ENCODE measurements at places on chromosomes 16 and 17.

GRCh38 chr17:58217766-58218165, 1.3 kb downstream of the MKS1 start:
- DNase-seq = no peak

DNA sequence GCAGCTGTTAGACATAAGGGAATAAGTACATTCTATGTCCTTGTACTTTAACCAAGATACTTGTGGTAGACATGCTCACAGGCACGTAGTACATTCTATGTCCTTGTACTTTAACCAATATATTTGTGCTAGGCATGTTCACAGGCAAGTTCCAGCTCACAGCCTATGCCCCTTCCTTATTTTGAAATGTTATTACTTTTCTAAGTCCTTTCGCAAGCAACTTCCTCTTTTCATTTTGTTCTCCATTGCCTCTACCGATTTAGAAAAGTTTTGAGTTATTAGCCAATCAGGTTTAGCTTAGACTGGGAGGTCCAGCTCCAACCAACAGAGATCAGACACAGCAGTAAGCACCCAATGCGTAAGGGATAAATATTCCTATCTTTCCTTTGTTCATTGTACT, 60.1 kb upstream of the NUDT7 start:
- DNase-seq = no peak

- no peak for DNase-seq
These were observed 6.4 kb downstream of the CBLN1 start for GRCh38 chr16:49275050-49275730.

GRCh38 chr16:86669937-86670749, 91.8 kb downstream of the FOXL1 start:
- DNase-seq = no peak

DNA sequence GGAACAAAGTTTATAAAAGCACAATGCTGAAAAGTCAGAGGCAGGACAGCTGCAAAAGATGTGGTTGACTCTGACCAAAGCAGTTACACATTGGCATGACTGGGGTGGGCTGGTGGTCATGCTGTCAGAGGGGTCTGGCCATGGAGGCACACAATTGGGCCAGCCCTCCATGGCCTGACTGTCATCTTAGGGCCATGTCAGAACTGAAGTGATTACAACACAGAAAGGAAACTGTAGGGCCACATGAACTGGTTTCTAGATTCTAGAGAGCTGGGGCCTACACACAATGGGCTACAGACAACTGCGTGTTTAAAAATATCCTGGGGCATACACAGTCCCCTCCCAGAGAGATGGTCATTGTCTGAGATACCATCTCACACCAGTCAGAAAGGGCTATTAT, 380.6 kb downstream of the GRIN2A start:
- no peak for DNase-seq

GRCh38 chr17:39543664-39544063, 64.1 kb downstream of the NEUROD2 start:
- no peak for DNase-seq

DNA sequence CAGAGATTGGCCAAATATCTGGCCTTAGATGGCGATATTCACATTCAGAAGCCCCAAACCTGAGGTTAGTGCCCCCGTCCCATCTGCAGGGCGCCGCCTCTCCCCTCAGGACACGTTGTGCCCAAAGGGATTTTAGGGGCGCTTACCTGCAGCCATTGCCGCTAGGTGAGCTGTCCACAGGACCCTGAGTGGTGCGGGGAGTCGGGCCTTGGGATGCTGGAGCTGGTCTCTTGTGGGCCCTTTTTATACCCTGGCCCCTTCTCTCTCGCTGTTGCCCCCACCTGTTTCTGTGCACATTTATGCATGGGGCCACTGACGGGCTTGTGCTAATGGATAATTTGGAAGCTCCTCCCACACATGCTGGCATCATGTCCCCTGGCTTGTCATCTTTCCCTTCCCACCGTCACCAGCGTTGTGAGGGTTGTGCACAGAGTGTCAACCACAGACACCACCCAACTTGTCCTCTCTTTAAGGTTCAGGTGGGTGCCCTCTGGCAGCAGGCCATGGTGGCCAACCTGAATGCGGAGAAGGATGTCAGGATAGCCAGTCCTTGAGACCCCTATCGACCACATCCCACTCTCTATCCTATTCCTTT, at the start of gene CSHL1:
CSHL1 (minus strand) TSS at position 218 of the 595 bp plus-strand sequence; CDS start at position 156, 62 bp downstream.
- DNase-seq = no peak

- DNase-seq = no peak
These were observed 216.9 kb upstream of the GSE1 start for GRCh38 chr16:85395913-85396878.

- DNase-seq = peak; percentile 83
These were observed 72.7 kb downstream of the ABCC1 start for GRCh38 chr16:16021988-16022682.

- DNase-seq = no peak
These were observed 131.1 kb downstream of the ENGASE start for GRCh38 chr17:79205688-79206205.

GRCh38 chr16:23330583-23331249, 28.6 kb downstream of the SCNN1B start:
- DNase-seq = no peak

DNA sequence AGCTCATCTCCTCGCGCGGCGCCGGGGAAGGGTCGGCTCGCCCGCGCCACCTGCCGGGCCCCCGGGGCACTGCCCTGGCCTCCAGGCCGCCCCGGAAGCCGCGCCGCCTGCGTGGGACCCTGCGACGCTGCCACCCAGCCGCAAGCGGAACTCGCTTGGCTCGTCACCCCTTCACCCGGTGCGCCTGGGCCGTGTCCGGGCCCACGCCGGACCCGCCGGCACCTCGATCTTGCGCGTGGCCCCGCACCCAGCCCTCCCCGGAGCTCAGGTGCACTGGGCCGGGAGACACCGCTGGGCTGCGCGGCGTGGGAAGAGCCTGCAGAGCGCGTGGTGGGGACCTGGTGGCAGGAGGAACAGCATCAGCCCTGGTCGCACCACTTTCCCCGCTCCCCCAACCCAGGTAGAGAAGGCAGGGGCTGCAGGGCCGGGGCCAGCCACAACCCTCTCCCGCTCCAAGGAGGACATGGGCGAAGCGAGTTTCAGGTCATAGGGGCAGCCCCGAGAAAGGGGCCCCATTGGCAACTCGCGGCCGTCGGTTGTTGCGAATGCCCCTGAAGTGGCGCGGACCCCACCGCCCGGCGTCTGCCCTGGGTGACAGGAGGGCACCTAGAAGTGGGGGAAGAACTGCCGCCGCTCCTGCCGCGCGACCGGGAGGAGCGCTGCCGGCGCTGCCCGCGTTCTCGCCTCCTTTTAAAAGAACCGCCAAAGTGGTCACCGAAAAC, 363 bp upstream of the MIF4GD start:
- no peak for DNase-seq

GRCh38 chr17:42818379-42818778, 5.7 kb downstream of the BECN1 start:
- DNase-seq = no peak

- no peak for DNase-seq
These were observed 279.5 kb downstream of the SEC14L1 start for GRCh38 chr17:77420095-77420803.

DNA sequence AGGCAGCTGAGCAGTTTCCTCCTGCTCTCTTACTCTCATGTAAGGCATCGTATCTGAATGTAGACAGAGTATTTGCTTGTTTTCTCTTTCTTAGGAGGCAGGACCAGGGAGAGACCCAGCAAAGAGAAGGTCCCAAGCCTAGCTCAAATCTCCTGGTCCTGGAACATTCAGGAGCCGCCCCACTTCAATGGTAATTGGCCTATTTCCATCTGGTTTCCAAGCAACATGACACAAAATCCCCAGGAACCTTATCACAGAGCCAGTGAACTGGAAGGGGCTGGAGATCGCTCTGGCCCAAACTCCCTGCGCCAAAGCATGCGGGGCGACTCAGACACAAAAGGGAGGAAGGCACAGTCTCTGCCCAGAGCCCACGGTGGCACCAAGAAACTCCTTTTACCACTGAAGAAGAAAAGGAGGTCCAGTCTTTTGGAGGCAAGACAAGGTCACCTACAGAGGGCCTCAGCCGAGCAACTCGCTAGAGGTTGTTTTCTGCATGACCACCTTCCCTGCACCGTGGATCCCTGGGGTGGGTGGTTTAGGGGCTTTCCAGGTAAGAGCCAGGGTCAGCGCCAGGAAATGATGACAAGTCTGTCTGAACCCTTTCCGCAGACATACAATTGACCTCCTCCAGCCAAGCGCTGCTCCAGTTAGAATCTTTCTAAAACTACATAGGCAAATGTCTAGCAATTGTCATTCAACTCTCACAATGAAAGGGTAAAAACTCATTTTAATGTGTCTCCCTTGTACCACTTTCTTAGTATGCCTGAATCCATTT, 394.7 kb downstream of the SOX9 start:
- DNase-seq = no peak

DNA sequence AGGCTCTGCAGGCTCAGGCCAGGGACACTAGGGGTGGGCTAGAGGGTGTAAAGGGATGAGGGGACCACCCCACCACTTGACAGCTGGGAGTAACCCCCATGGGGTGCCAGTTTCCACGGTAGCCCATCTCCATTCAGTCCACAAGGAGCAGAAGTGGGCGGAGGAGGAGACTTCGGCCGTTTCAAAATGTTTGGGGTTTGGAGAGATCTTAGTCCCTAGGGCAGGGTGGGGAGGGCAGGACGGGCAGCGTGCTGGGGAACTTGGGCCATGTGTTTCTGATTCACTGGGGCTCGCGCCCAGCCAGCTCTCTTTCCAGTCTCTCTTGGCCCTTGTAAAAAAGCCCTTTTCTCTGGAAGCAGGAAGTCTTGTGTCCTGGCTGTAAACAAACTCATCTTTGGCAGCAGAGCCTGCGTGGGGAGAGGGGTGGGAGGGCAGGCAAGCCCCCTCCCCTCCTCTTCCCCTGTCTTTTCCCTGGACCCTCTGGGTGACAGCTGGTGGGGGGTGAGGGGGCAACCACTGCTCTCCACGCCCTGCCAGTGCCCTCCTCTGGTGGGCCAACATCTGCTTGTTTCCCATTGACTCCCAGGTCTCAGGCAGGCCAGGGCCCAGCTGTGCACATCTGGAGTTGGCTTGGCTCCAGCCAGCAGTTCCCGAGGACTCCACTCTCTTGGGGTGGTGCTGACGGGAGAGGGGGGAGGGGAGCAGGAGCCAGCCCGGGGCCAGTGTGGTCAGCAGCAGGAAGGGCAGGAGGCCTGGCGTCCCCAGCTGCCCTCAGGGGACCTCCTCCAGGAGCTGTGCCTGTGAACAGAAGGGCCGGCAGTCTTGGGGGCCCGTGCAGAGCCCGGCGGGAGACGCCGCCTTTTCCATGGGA, 8.1 kb downstream of the CYGB start:
- DNase-seq = peak; percentile 78

DNA sequence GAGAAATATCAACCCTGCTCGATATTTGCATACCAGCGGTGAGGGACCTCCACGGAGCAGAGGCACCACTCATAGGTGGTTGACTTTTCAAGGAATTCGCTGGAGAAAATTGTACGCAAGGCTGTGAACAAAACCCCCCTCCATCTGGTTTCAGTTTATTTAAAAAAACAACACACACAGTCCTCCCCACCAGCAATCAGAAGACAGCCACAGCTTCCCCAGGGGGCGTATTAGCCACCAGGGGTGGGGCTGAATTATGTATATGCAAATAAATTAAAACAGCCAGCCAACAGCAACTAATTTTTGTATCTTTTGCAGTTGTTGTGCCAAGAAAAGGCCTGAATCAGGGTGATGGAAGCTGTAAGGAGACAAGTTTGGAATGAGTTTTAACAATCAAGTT, 5.9 kb upstream of the HSD11B2 start:
- DNase-seq = no peak

- no peak for DNase-seq
These were observed 12.5 kb downstream of the CAPN15 start for GRCh38 chr16:539901-540530.

GRCh38 chr17:63550817-63551639, 751 bp downstream of the DCAF7 start:
- peak; percentile 6 for DNase-seq

DNA sequence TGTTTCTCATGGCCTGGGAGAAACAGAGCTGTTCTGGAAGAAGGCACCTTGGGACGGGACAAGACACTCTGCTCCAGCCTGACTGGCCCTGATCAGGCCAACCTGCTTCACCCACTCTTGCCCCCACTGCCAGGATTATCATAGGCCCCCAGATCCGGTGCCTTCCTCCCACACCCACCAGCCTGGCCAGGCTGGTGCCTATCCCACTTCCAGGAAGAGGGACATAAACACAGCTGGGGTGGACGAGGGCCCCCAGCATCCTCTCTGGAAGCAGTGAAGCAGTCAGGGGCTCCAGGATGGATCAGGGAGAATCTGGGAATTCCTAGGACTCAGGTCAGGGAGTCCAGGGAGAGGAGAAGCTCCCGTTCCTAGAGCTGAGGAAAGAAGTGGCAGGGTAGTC, 16.9 kb upstream of the ITGA3 start:
- no peak for DNase-seq

DNA sequence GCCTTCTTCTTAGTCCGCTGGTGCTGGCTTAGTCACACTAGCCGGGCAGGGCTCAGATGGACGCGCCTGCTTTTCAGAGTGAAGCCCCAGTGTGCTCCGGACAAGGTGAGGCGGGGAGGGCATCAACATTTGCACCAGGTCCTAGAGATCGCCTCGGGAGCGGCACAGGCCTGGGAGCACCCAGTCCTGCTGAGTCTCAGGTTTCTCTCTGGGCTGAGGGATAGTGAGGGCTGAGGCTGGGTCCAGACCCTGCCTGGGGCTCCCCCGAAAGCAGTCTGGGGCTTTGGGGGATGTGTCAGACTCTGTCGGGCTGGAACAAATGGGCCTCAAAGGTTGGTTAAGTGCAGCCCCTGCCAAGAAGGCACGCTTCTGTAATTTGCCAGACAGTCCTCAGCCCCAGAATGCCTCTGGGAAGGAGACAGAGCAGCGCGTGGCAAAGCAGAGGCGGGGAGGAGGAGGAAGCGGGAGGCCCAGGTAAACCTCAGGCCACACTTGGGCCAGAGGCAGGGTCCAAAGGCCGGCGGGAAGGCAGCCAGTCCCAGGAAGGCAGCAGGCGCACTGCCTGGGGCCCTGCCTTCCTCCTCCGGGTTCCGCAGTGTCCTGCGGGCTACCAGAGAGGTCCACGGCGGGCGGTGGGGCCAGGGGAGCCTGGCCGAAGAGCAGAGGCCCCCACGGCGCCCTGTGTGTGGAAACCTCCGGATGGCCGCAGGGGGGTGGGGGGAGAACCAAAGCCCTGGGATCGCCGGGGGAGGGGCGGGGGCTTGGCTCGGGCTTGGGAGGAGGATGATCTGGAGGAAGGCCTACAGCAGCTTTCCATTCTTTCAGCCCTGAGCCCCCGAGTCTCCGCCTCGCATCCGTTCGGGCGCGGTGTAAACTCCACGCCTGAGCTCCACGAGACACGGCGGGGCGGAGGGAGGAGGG, 39.5 kb upstream of the ATP2A3 start:
- no peak for DNase-seq

DNA sequence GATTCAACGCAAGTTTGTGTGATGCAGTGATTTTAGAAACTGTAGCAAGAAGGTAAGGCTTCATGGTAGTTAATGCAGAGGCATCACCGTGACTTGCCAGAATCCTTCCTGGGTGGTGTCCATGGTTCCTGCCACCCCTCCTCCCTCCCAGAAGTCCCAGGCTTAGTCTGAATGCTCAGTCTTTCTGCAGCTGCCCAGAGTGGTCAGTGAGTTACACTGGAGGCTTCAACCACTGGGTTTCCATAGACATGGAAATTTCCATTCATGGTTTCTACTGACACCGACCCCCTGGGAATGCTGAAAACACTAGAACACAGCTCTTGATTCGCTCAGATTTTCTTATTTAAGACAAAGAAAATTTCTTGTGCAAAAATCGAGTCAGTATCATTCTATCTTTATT, 159.4 kb upstream of the HSBP1 start:
- DNase-seq = no peak
